ENCODE measurements at places on chromosomes 11 and 22.

DNA sequence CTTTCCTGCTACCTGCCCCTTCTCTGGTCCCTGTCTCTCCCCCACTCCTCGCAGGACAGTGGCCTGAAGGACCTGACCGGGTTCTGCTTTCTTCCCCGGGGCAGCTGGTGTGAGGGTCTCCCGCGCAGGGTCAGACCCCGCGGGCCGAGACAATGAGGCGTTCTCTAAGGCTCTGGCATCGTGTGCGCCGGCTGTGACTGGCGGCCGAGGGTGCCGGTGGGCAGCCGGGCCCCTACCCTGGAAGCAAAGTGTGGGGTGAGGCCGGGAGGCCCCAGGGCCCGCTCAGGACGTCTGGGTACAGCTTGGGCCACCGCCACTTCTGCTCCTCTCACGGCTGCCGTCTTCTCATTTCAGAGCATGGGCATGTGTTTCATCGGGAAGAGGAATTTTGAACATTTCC lies 16.3 kb downstream of the TRMU start:
- no peak for DNase-seq

DNA sequence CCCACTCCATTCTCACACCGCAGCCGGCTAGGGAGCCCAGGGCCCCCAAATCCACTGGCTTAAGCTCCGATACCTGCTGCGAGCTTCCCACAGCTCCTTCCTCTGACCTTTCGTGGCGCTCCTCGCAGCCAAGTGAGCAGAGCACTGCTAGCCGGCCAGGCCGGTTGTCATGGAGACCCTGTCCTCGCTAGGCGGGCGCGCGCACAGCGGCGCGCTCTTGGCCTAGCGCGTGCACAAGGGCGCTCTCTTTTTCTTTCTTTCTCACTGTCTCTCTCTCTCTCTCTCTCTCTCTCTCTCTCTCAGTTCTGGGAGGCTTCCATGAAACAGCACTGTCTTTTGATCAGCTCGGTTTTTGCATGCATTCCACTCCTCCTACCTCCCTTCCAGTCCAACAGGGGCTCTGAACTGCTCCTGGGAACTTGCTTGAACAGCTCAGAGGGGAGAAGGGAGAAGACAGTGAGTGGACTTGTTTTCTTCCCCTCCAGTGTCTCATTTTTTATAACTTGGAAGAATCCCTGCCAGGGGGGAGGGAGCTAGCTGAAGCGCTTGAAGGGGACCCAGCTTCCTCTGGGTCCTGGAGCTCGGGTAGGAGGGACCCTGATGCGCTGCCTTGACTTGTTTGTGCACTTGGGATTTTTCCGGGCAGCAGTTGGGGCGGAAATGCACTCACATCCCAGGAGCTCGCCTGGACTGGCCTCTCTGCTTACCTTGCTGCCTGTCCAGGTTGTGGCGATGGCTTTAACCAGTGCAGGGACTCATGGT lies 100.3 kb upstream of the AKIP1 start:
- peak; percentile 12 for DNase-seq

DNA sequence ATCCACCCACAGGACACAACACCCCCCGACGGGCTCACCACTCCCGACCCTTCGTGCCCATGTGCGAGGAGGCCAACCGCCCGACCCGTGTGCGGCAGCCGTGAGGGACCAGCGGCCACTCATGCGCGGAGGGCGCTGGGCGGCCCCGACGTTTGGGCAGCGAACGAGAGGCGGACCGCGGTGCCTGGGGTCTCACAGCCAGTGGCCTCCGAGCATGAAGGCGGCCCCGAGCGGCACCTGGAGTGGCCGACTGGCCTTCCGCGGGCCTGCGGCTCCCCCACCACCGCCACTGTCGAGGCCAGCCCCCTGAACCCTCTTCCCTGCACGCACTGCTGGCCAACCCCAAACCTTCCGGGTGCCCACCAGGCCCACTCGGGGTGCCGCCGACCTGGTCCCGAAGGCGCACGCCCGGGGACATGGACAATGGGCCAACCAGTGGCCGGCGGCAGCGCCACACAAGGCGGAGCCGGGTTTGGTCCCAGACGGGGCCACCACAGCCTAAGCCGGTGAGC lies 4274.9 kb upstream of the OR11H1 start:
- no peak for DNase-seq

DNA sequence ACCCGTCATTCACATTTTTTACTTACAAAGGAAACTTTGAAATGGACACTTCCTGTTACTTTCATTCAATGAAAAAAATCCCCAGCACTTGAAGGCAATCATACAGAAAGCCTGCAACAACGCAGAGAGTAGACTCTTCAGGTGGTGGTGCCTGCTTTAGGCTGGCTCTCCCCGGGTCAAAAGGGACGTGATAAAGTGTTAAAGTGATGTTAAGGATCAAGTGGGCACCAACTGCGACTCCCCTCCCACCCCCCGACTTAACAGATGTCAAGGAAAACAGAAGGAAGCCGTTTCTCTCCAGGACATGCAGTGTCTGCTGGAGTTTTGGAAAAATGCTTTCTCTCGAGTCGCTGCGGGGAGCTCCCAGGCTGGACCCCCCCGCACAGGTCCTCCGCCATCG lies 414 bp upstream of the PNPLA3 start:
- no peak for DNase-seq

DNA sequence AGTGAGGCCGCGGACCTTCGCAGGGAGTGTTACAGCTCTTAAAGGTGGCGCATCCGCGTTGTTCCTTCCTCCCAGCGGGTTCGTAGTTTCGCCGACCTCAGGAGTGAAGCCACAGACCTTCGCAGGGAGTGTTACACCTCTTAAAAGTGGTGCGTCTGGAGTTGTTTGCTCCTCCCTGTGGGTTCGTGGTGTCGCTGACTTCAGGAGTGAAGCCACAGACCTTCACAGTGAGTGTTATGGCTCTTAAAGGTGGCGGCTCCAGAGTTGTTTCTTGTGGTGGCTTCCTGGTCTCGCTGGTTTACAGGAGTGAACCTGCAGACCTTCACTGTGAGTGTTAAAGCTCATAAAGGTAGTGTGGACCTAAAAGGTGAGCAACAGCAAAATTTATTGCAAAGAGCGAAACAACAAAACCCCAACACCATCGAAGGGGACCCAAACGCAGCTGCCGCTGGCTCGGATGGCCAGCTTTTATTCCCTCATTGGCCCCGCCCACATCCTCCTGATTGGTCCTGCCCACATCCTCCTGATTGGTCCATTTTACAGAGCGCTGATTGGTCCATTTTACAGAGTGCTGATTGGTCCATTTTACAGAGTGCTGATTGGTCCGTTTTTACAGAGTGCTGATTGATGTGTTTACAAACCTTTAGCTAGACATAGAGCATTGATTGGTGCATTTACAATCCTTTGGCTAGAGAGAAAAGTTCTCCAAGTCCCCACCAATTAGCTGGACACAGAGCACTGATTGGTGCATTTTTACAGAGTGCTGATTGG lies 1.2 kb upstream of the TMEM45B start:
- DNase-seq = peak; percentile 62

- DNase-seq = no peak
These were observed 607.4 kb downstream of the NTM start for GRCh38 chr11:131977854-131978253.

- DNase-seq = no peak
These were observed 2.8 kb downstream of the PDGFB start for GRCh38 chr22:39241794-39242594.

DNA sequence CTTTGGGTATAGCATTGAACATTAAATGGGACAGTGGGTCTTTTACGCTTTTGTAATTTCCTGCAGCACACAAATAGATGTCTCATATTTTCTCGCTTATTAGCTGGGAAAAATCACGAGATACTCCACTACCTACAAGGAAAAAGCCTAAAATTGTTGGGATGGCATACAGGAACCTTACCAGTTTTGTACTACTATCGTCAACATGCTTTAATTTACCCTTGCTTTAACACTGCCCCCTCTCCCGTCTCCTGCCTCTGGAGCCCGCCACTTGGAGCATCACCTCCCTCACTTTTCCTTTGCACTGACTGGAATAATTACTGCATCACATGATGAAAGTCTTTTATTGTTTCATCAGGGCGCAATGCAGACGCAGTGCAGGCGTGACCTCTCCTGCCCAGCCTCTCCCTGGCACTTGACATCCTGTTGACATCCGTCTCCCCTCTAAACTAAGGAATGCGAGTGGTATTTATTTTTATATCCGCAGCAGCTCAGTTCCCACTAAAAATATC lies 1.0 kb upstream of the FNBP4 start:
- DNase-seq = peak; percentile 46

DNA sequence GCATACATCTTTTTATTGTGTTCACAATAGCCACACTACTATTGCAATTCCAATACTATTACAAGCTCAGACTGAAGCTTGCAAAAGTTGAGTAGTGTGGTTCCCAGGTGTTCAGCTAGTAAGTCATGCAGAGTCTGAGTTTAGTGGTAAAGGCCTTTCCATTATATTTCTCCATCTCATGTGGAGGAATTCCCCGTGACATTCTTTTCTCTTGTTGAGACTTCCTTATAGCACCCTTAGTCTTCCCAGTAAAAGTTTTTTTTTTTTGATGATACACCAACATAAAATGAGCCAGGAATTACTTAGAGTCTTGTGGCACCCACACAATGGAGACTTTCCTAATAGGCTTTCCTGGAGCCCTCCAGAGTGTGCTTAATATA lies 110.8 kb downstream of the UVRAG start:
- no peak for DNase-seq

- DNase-seq = no peak
These were observed 19.1 kb upstream of the SLC22A25 start for GRCh38 chr11:63262547-63262946.

DNA sequence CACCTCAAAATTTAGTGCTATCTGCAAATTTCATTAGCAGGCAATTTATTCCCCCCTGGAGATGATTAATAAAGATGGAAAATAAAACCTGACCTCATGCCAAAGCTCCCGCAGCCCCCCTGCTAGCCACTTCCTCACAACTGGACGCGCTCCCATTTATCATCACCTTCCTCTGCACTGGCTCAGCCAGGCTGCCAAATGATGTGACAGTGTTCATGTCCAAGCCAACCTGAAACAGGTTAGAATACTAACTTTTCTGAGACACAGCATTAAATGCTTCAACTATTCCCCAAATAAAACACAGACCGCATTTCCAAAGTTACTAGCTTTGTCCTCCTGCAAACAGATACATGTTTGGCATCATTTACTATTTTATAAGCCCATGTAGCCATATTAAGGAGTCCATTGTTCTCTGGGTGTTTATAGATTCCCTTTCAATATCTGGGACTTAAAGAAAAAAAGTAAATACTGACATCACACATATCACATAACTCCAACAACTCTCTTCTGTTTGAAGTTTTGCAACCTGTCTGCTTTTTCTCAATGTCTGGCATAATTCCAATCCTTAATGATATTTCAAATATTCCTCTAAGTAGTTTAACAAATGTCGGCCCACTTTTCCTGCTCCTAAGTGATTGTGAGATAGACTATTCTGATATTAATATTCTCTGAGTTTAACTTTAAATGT lies 829.7 kb upstream of the FAT3 start:
- no peak for DNase-seq

DNA sequence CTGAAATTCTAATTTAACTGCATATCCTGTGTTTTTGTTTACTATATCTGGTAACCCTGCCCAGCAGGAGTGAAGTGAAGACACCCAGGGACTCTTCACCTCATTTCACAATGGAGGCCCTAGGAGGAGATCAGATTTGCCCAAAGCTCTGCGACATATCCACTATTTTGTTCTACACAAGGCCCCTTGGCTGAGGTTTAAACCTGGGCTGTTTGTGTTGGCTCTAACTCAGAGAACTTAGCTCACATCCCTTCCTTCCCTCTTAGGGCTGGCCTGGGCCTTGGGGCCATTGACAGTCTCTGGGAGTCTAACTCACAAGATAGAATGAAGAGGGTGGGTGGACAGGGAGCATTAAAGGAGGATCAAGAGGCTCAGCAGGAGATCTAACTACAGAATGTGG lies 8.2 kb upstream of the PLA2G3 start:
- DNase-seq = no peak

- DNase-seq = no peak
These were observed 35.0 kb downstream of the CWC15 start for GRCh38 chr11:94938095-94939055.

DNA sequence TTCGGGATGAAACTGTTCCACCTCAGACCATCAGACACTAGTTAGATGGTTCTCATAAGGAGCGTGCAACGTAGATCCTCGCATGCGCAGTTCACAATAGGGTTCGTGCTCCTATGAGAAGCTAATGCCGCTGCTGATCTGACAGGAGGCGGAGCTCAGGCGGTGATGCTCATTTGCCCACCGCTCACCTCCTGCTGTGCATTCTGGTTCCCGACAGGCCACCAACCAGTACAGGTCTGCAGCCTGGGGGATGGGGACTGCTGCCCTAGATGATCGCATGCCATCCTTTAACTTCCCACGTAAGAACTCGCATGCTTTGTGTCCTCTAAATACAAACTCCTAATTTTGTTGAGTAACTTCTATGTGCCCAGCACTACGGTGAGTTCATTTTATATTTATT lies 62.6 kb downstream of the EFCAB6 start:
- DNase-seq = no peak

DNA sequence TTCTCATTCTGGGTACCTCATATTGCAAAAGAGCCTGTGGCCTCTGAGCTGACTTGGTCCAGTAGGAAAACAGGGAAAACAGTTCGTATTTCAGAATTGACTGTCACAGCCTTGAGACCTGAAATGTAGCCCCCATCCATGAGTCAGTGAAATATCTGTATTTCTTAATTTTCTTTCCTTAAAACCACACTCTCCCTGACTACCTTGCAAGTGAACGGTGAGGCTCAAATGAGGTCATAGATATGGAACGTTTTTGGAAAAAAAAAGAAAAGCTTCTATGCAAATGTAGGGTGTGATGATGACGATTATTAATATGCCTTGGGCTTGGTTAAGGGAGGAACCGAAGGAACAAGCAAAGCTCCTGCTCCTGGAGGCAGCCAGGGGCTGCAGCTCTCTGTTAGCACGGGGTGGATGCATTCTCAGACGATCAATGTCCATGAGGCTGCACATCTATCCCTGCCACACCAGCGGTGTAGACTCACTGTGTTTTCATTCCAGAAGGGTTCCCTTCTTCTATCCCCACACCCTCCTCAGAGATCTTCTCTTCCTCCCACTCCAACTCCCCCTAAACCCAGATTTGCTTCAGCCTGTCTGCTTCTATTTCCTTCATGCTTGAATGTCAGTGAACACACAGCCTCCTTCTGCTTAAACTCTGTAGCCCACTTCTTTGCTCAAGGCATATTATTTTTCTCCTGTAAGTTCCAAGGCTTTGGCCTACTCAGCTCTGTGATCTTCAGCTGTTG lies 29.2 kb upstream of the SCN3B start:
- DNase-seq = no peak

DNA sequence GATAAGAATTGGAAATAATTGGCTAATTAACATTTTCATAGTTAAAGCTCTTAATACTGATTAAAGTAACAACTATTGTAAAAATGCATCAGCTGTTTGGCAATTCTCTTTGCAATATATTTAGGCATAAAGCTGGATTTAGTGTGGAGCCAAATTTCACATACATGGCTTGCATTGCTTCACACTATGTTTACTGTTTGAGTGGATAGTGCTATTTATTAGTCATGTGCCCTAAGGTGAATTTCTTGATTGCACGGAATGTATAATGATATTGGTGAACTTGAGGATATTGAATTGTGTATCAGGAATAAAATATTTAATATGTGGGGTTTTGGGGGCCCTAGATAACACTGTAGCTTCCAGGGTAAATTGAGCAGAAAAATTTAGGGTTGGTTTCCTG lies 100.9 kb downstream of the AASDHPPT start:
- DNase-seq = no peak
